ENCODE measurements at places on chromosomes 6 and 20. TPM values are rescaled to one million over a fixed set of nuclear protein-coding genes. Genes with fewer than 3 reads are reported as not detected.

The GINS1 gene
- 7.7 TPM for total RNA-seq

The SIRPD gene
- not detected for total RNA-seq

The PLN gene
- total RNA-seq, result not detected

The FRMD1 gene
- total RNA-seq, result not detected

Measured in kidney epithelial cell (primary cell).